AG20443 (cell line): ENCODE measurements at places on chromosomes 7 and 10.

GRCh38 chr7:134679006-134679405 is 32.4 kb downstream of the BPGM start:
- no peak for DNase-seq

GRCh38 chr7:20314198-20314597 is 16.5 kb upstream of the ITGB8 start:
- DNase-seq, result no peak

GRCh38 chr10:59324597-59324996 is 37.8 kb downstream of the FAM13C start:
- no peak for DNase-seq

- DNase-seq, result no peak
These were observed 163.8 kb upstream of the KLF14 start for GRCh38 chr7:130897515-130898419.

GRCh38 chr10:16141499-16141898 is 281.2 kb upstream of the MINDY3 start:
- no peak for DNase-seq

DNA sequence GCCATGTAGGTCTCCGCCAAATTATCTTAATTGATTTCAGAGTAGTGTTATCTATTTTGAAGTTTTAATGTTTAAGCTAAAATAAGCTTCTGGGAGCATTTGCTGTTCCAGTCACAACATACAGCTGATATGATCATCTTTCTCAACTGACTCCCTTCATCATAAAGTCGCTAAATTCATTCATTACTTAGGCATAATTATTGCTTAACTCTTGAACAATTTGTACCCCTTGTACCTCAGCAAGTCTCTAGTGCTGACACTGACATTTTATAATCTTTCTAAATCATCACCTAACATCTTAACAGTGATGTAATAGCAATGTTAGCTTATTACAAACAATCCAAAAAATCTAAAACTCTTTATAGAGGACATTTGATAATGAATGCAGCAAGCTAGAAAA is 54.3 kb upstream of the WNT16 start:
- DNase-seq, result no peak

- no peak for DNase-seq
These were observed 25.8 kb downstream of the CEP41 start for GRCh38 chr7:130415006-130415405.

DNA sequence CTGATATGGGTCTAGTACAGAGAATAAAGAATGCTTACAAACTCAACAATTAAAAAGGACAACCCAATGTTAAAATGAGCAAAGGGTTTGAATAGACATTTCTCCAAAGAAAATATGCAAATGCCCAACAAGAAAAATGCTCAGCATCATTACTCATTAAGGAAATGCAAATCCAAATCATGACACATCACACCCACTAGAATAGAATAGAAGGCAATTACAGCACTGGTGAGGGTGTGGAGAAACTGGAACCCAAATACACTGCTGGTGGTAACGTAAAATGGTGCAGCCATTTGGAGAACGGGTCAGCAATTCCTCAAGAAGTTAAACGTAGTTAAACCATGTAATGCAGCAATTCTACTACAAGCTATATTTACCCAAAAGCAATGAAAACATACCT is 53.8 kb downstream of the KDM7A start:
- no peak for DNase-seq

DNA sequence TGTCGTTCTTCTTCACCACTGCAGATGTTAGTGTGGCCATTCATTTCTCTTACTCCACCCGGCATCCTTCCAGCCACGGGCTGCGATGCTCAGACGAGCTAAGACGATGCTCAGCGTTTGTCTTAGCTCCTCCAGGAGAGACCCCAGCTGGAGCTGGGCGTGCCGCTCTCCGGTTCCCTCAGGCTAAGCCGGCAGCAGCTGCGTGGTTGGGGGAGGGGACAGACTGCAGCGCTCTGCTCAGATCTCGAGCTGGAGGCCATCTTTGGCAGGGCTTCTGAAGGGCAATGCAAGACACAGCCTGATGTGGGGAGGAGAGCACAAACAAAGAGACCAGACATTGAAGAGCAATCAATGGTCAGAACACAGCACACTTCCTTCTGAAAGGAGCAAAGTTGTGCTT is 4.8 kb downstream of the INA start:
- no peak for DNase-seq
